Muscle of back (tissue), 13 donors: ENCODE measurements at places on chromosomes 7 and 10.

DNA sequence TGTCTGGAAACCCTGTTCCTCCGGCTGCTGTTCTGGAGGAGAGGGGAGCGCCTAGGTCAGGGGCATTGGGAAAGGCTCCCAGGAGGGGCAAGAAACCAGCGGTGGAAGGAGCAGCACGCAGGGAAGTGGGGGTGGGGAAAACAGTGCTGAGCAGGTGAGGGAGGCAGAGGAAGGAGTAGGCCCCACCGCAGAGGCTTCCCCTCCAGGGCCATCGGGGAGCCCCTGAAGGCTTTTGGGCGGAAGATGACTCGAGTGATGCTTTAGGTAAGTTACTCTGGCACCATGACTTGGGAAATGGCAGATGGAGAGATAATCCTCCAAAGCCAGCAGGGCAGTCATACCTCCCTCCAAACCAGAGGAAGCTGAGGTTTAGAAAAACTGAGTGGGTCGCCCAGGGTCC lies 106.5 kb upstream of the ANLN start:
- no peak for DNase-seq

DNA sequence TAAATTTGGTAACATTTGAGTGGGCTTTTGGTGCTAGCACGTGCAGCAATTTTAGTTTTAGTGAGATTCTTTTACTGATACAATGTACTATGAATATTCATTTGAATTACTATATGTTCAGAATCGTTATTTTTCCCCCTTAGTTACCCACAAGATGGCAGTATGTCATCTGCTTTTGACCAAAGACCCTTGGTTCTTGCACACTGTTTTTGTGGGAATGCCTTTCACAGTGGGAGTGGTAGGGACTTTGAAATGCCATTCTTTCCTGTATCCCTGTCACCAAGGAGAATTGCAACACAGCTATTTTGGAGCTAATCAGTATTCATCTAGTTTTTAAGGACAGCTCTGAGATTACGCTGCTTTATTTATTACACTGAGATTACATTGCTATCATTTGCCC lies 40.6 kb downstream of the SEC23IP start:
- no peak for DNase-seq

DNA sequence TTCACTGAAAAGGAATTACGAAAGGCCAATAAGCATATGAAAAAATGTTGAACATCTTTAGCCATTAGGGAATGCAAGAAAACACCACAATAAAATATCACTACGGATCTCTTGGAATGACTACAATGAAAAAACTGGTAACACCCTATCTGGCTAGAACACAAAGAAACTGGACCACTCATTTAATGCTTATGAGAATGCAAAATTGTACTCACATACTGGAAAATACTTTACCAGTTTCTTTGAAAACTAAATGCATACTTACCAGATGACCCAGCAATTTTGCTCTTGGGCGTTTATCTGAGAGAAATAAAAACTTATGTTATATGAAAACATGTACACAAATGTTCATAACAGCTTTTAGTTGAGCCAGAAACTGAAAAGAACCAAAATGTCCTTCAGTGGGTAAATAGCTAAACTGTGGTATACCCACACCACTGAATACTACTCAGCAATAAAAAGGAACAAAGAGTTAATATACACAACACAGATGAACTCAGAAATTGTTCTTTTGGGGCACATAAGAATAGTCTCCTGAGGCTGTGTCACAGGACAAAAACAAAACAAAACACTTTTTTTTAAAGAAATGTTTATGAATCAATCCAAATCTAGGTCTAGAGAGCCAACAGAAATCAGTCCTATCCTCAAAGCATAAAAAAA lies 23.5 kb downstream of the CNOT4 start:
- DNase-seq: peak; percentile 2

GRCh38 chr7:134730411-134730829 lies 49.0 kb upstream of the CALD1 start:
- DNase-seq: no peak

GRCh38 chr10:17076626-17077345 lies 52.8 kb downstream of the CUBN start:
- peak; percentile 83 for DNase-seq

DNA sequence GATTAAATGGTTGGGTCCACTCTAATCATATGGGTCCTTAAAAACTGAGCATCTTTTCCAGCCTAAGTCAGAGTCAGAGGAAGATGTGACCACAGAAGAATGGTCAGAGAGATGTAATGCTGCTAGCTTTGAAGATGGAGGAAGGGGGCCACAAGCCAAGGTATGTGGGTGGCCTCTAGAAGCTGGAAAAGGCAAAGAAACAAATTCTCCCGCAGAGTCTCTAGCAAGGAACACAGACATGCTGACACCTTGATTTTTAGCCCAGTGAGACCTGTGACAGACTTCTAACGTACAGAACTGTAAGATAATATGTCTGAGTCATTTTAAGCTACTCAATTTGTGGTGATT lies 1.5 kb upstream of the EXOC6 start:
- no peak for DNase-seq

GRCh38 chr7:71186535-71187057 lies 54.7 kb downstream of the GALNT17 start:
- DNase-seq: no peak

- no peak for DNase-seq
Measured at GRCh38 chr7:132145466-132145865, 430.8 kb downstream of the PLXNA4 start.

DNA sequence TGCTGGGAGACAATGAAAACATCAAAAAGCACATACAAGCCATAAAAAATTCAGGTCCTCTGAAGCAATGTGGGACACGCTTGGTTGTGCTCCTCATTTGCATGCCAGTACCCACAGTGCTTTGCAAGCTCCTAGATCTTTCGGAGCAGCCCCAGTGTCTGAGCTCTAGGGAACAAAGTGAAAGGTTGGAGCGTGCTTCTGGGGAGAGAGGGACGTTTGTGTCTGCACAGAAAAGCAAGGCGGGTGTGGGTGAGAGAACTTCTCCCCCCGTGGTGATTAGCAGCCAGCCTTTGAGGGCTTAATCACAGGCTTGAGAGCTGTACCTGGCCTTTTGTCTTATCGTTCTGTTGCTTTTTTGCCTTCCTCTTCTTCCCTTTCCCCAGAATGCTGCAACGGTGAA lies 76.7 kb upstream of the HABP2 start:
- no peak for DNase-seq

GRCh38 chr10:114322344-114322743 lies 82.0 kb downstream of the AFAP1L2 start:
- no peak for DNase-seq

- no peak for DNase-seq
Measured at GRCh38 chr10:20598590-20598989, 298.5 kb downstream of the NEBL start.

GRCh38 chr10:133281084-133281483 lies 4.4 kb upstream of the ADAM8 start:
- no peak for DNase-seq

DNA sequence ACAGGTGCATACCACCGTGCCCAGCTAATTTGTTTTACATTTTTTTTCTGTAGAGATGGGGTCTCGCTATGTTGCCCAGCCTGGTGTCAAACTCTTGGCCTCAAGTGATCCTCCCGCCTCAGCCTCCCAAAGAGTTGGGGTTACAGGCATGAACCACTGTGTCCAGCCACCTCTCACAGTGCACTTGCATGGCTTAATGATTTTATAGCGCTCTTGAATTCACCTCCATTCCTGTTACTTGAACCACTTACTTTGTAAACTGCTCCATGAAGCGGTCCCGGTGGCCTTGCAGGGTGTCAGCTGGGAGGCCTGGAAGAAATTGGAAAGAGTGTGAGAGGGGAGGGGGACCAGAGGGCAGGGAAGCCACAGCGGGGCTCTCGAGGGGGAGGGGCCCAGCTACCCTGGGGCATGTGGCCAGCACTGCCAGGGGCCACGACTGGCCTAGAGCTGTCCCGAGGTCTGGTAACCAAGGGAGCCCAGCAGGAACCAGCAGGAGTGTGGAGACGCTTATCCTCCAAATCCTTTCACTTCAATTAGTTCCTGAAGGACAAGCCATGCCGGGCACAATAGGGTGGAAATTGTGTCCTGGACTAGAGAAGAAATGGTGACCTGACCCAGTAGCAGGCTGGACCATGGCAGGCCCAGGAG lies 76.0 kb downstream of the SPDYE5 start:
- DNase-seq: no peak

- no peak for DNase-seq
Measured at GRCh38 chr10:94363251-94363565, 469 bp upstream of the NOC3L start.

- no peak for DNase-seq
Measured at GRCh38 chr10:15238555-15239335, 70.3 kb upstream of the NMT2 start.

DNA sequence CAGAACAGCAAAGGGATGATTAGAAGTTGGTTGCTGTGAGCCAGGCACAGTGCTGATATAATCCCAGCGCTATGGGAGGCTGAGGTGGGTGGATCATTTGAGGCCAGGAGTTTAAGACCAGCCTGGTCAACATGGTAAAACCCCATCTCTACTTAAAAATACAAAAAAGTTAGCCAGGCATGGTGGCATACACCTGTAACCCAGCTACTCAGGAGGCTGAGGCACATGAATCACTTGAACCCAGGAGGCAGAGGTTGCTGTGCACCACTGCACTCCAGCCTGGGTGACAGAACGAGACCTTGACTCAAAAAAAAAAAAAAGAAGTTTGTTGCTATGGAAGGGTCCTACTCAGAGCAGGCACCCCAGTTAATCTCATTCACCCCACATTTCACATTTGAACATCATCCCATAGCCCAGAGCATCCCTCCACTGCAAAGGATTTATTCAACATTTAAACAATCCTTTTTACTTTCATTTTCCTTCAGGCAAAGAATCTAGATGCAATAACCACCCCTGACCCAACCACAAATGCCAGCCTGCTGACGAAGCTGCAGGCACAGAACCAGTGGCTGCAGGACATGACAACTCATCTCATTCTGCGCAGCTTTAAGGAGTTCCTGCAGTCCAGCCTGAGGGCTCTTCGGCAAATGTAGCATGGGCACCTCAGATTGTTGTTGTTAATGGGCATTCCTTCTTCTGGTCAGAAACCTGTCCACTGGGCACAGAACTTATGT lies 4.1 kb downstream of the IL6 start:
- no peak for DNase-seq

GRCh38 chr10:99325281-99325680 lies 3.9 kb upstream of the CNNM1 start:
- DNase-seq: no peak

DNA sequence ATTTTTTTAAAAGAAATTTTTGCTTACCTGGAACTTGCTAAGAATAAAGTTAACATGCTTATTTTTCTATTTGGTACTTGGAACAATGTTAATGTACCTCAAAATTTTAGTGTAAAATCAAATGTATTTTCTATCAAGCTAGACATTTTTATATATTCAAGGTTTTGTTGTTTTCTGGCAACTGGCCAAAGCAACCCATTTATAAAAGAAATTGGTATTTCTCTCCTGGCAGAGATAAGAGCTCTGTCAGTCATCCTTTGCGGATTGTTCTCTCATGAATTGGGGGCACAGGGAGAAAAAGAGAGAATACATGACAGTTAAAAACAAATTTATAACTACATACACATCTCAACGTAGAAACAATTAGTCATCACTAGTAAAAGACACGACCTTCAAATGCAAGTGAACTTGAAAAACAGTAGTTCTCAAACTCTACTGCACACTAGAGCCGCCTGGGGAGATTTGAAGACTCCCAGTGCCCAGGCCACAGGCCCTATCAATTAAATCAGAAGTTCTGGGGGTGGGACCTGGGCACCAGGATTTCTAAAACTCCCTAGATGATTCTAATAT lies 152.4 kb upstream of the LAMB4 start:
- no peak for DNase-seq

GRCh38 chr7:50594136-50594535 lies 28.9 kb upstream of the DDC start:
- DNase-seq: no peak

DNA sequence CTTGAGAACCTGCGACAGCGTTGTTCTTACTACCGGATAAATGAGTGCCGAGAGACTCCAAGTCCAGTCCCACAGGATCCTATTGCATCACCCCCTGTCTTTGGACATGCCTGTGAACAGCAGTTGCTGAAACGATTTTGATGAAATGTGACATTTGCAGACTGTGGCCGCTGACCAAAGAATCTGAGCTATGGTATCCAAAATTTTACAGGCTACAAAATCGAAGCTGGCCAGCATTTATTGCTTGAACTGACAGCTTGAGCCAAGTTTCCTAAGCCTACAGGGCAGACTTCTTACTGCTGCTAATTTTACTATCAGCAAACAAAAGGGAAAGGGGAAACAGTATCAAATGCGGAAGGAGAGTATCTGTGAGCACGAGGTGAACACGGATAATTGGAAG lies 12.1 kb upstream of the NPVF start:
- DNase-seq: peak; percentile 73

DNA sequence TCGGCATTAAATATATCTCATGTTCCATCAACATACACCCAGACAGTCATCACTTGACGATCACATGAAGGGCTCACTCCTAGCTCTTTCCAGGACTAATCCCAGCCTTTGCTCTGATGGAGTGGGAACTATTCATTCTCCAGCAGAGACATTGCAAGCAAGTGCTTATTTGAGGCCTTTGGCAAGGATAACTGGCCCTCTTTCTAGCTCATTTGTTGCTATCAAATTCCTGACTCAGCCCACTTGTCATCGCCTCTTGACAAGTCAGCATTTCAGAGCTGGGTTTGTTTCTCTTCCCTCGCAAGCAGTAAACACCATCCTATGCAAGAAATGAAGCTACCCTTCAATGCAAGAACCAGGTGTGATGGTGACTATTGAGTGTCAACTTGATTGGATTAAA lies 1165.7 kb upstream of the AUTS2 start:
- no peak for DNase-seq

GRCh38 chr7:157907091-157907490 lies 570.3 kb downstream of the DNAJB6 start:
- no peak for DNase-seq

- DNase-seq: no peak
Measured at GRCh38 chr10:114754445-114755320, 66.9 kb upstream of the FHIP2A start.

- DNase-seq: no peak
Measured at GRCh38 chr10:86863484-86863842, 94.0 kb downstream of the MMRN2 start.

DNA sequence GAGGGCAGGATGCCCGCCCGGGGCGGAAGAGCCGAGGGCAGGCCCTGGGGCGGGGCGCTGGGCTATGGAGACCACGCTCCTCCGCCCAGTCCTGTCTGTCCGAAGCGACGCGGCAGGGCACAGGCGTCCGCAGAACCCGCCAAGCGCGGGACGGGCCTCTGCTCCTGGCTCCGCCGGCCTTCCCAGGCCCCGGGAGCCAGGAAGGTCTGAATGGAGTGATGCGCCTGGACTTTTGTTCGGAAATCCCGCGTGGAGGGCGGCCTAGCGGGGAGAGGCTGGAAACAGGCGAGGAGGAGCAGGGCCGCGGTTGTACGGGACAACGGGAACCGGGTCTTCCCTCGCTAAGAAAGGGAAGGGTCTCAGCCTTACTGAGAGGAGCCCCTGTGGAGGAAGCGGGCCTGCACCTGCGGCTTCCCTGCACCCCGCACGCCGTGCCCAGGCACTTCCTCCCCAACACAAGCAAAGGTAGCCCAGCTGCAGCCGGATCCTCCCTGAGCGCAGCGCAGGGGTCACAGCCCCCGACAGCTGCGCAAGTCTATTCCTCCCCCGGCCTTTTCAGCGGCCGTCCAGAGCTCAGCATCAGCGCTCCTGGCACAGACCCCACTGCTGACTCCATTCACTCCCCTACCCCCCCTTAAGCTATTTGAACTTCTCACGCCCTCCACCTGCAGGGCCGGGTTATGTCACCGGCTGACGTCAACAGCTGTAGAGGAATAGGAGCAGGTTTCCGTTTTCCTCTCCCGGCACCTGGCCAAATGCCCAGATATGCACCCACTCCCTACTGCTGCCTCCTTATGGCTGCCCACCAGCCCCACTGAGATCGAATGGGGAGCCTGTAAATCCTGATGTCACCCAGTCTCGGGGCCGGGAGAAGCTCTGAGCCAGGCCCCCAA lies 143.2 kb upstream of the RET start:
- DNase-seq: peak; percentile 63
